ENCODE measurements at places on chromosomes 7 and 10.

- DNase-seq, result peak; percentile 60
Observed at GRCh38 chr7:6637544-6638229, 569 bp downstream of the ZNF316 start.

DNA sequence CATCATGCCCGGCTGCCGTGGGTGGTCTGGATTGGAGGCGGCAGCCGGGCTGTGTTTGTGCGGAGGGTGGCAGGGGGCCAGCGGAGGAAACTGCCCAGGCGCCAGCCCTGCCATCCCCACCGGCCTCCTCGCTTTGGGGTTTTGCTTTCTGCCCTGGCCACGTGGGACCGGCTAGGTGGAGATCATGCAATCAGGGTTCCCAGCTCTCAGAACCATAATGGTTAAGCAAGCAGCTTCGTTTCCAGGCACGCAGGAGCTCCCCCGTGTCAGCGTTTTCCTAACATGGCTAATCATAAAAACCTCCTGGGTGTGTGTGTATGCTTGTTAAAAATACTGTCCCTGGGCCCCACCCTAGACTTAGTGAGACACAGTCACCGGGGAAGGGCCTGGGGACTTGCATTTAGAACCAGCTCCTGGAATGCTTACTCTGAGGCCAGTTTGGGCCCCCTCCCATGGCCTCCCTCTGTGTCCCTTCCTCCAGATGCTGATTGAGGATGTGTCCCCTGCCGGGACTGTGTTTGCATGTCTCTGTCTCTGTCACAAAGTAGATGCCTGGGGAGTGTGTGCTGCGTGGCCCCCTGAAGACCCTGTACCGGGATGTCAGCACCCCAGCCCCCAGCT is 119.3 kb downstream of the CUX1 start:
- peak; percentile 52 for DNase-seq

- no peak for DNase-seq
Observed at GRCh38 chr10:66823301-66823700, 102.5 kb upstream of the LRRTM3 start.

DNA sequence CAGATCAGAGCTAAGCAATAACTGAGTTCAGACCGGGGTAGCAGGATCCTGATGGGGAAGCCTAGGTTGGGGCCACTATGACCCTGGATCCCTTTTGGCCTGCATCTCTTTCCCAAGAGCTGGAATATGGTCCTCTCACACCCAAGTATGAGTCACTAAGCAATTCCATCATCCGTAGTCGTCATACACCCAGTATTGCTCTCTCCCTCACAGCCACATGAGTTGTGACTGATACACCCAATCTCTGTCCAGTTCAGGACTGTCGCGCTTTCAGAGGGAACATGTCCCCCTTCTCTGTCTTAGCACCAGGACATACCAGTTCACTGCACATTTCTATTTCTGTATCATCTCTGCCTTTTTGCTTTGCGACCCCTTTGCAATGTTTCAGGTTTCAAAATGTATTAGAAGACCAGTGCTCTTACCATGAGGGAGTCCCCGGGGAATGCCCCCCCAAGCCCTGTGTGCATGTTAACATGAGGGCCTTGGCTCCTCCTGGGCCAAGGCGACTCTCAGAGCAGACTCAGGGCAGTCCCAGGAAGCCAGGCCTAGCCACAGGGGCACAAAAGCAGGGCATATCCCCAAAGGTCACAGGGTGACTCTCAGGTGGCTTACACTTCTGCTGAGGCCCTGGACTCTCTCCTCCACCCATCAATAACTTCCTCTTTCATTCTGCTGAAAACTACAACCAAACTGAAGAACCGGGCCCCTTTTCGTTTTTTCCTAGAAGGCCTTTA is 75.3 kb upstream of the SAMD8 start:
- peak; percentile 5 for DNase-seq

DNA sequence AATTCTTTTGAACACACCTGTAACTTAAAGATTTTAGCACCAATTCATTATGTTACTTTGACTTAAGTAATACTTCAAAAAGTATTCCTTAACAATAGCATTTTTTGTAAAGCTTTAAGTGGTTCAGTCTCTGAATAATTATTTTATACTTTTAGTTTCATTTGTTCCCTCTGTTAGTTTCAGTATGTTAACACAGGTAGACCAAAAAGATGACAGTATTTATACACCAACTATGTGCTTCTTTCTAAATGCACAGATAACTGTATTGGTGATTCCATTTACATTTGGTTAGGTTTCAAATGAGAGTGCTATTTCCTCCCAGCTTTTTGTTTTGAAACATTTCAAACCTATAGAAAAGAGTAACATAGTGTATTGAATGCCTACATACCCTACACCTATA is 14.0 kb downstream of the RALA start:
- DNase-seq, result no peak

DNA sequence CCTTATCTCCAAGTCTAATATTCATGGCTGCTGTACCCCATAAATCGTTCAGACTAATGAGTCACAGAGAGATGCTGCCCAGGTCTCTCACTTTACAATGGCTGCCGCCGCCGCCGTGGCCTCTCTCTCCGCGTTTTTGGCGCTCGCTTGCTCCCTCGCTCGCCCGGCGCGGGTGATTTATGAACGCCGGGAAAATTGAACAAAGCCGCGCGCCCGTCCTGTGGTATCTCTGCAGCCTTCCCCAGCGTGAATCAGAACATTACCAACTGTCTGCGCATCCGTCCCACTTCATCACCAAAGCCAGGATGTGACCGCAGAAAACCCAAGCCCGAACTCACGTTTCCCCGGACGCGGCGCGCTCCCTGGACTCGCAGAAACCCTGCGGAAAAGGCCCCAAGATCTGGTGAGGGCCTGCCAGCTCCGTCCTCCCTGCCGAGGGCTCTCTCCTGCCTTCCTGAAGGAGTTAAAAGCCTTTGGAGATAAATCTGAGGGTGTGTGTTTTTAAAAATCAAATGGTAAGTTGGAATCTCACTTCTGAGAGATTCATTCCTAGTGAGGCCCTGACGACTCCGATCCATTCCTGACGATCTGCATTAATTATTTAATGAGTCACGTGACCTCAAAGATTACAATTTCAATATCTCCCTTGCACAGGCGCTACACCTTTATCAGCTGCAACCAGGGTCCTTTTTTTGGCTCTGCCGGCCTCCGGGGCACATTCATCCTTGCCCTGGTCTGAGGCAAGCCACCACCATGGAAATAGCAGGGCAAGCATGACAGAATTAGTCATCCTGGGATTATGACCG is 6.3 kb downstream of the HOXA4 start:
- no peak for DNase-seq

GRCh38 chr7:25731846-25732245 is 420.2 kb upstream of the NFE2L3 start:
- DNase-seq, result no peak

GRCh38 chr7:157926107-157926506 is 589.3 kb downstream of the DNAJB6 start:
- no peak for DNase-seq

GRCh38 chr7:36957620-36958019 is 233.3 kb upstream of the AOAH start:
- DNase-seq, result no peak

- no peak for DNase-seq
Observed at GRCh38 chr7:121500360-121501058, 104.4 kb upstream of the FAM3C start.

GRCh38 chr10:26479766-26480492 is 41.8 kb downstream of the APBB1IP start:
- DNase-seq, result no peak

DNA sequence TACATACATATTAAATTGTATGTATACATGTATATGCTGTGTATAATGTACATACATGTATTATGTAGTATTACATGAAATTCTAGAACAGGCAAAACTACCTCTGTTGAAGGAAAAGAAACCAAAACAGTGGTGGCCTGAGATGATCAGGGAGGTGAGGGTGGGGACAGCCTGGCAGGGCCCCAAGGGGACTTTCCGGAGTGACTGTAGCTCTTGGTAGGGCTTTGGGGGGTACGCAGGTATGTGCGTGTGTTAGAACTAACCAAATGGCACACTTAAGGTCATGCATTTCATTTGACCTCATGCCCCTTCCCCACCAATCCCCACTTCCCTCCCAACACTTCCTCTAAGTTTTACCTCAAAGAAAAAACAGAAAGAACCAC is 31.3 kb downstream of the CTBP2 start:
- DNase-seq, result no peak

DNA sequence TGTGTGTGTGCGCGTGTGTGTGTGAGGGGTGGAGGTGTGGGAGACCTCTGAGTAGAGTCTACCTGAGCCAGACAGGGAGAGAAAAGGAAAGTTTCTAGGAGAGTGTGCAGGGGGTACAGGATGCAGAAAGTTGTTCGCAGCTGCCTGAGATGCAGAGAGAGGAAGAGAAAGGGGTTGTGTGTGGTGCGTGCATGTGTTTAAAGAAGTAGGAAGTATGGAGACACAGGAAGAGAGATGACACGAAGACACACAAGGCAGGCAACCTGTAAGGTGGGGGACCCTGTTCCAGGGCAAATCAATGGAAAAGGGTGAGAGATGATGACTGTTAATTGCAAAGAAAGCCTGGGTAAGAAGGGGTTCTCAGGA is 52.2 kb downstream of the C10orf105 start:
- no peak for DNase-seq

DNA sequence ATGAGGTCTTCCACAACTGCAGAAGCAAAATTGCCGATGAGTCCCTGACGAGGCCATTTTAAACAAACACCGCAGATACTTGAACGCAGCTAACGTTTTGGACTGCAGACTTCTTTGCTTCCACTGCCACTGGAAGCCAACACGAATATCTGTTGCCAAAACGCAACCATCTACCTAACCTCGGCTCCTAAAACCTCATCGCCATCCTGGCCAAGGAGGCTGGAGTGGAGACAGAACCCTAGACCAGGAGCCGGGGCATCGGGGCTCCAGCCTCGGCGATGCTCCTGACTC is 493 bp downstream of the WDR91 start:
- DNase-seq, result no peak

- no peak for DNase-seq
Observed at GRCh38 chr10:35637462-35637861, 4.6 kb downstream of the FZD8 start.

DNA sequence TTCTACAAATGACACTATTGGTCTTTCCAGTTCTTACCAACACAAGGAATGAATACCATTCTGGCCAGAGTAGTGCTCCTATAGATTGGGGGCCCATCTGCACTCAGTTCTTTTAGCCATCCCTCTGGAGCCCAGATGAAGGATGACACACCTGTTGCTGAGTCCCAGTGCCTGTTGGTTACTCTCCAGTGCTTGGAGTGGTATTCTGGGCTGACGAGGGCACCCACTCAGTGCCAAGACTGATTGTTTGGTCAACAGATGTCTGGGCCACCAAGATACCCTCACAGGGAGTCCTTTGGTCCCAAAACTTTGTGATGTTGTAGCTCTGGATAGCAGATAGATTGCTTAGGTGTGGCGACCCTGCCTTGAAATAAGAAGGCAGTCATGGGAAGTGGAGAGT is 23.7 kb upstream of the ITGA8 start:
- no peak for DNase-seq

DNA sequence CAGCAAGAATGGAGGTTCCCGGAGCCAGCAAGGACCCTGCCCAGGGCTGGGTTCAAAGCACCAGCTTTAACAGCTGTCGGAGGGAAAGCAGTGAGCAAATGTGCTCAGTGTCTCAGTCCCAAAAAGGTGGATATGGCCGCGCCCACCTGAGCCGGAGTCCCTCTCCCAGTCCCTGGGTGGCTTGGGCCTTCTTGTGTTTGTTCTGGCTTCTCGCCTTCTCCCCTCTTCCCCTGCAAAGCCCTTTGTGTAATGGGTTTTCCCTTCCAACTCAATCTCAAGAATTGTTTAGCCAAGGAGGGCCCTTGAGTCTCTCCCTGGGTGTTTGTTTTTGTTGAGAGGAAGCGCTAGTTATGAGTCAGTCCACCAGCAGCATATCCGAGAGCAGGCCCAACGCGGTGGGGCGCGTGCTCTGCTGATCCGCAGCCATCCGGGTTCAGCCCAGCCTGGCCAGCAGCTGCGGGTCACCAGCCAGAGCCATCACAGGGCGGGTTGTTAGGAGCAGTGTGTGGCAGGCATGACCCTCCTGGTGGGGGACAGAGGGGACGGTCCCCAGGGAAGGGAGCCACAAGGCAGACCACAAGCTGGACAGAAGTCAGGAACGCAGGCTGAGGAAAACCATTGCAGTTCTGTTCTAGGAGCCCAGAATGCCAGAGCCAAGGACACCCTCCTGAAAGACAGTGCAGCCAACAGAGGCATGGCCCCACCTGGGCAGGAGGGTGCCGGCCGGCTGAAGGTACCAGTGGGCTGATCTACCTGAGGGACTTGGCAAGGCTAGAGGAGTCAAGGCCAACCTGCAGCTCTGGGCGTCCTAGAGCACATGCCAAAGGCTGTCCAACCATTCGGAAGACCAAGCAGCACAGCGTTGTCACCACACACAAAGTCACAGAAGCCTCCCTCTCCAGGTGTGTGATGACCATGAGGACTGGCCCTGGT is 21.3 kb downstream of the CALML3 start:
- DNase-seq, result no peak

DNA sequence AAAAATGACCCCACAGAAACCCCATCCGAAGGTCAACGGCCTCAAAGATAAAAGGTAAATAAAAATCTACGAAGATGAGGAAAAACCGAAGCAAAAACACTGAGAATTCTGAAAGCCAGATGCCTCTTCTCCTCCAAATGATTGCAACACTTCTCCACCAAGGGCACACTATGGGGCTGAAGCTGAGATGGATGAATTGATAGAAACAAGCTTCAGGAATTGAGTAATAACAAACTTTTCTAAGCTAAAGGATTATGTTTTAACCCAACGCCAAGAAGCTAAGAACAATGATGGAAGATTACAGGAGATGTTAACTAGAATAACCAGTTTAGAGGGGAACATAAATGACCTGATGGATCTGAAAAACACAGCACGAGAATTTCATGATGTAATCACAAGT is 127.8 kb downstream of the MACC1 start:
- peak; percentile 69 for DNase-seq

GRCh38 chr7:51450541-51450940 is 133.9 kb upstream of the COBL start:
- DNase-seq, result no peak

DNA sequence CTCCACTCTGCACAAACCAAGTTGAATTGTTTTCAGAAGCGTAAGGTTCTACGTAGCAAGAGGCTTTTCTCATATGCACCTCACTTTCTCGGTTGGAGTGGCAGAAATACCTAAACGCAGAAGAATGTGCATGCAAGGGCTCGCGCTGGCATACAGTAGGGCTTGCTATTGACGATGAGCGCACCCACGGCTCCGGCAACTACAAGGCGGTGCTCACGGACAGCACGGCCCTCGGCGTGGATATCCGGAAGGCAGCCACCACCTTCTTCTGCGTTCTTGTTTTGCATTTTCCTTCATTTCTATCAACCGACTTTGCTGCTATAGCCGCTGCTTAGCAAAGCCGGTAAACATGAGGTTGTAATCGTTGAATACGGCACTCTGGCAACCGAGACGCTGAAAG is 51.1 kb upstream of the UBE3C start:
- DNase-seq, result no peak

Data from adipocyte (in vitro differentiated cells).